EH (cell line): ENCODE measurements at places on chromosomes 16 and 17.

- DNase-seq = no peak
Observed at GRCh38 chr17:48892940-48893645, 506 bp downstream of the ATP5MC1 start.

DNA sequence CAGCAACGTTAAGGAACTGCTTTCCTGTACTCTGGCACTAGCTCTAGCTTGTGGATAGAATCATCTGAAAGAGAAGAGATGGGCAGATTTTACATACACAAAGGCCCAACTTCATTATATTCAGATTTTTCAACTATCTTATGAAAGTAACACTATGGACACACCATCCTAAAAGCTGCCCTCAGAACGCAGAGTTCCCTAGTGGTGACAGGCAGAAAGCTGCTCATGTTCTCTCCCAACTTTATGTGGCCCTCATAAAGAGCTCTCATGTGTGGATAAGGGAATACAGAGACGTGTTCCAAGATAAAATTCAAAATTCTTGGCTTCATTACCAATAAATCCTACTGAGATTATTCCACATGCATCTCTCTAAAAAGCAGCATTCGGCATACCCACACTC lies 1.5 kb downstream of the CFAP20 start:
- peak; percentile 16 for DNase-seq

DNA sequence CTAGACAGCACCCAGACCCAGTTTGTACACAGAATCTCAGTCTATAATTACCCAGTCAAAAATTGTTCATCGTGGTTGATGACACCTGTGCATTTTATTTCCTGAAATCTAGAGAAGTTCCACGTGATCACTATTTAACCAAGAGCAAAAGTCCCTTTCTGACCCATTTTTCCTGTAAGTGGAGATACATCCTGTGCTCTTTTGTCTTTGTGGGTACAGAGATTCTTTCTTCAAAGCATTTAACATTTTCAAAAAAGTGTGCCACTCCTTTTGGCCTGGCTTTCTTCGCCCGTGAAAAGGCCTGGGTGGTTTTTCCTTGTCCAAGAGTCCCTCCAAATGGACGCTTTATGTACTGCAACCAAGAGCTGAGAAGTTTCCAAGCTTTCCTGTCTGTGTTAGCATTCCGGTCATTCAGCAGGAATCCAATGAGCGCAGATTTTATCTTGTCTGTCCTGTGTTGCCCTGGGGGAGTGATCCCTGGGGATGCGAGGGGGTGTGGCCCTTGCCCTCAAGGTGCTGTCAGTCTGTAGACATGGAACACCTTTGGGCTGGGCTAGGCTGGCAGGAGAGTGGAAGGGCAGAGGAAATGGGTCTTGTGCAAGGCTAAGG lies 161.1 kb upstream of the CACNG5 start:
- DNase-seq = peak; percentile 78

- DNase-seq = no peak
Observed at GRCh38 chr17:7930841-7931631, 710 bp downstream of the TRAPPC1 start.

- DNase-seq = no peak
Observed at GRCh38 chr16:70779361-70779760, 21.6 kb downstream of the VAC14 start.

DNA sequence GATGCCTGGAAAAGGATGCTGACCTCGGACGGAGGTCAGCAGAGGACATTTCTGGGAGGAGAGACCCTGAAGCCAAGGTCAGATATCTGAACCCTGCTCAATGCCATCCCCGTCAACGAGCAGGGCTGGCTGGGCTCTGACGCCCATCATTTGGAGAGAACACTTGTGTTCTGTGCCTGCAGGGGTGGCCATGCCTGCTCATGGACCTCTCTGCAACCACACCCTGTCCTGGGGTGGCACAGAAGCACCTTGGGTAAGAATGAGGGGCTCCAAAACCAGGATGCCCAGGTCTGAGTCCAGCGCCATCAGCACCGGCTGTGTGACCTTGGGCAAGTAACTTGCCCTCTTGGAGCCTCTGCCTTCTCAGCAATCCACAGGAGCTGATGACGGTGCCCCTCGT lies 293.7 kb upstream of the FOXF1 start:
- DNase-seq = no peak

GRCh38 chr16:180681-181564 lies 664 bp downstream of the HBQ1 start:
- DNase-seq = peak; percentile 56

- peak; percentile 91 for DNase-seq
Observed at GRCh38 chr17:1577182-1577581, 14.6 kb upstream of the PITPNA start.

DNA sequence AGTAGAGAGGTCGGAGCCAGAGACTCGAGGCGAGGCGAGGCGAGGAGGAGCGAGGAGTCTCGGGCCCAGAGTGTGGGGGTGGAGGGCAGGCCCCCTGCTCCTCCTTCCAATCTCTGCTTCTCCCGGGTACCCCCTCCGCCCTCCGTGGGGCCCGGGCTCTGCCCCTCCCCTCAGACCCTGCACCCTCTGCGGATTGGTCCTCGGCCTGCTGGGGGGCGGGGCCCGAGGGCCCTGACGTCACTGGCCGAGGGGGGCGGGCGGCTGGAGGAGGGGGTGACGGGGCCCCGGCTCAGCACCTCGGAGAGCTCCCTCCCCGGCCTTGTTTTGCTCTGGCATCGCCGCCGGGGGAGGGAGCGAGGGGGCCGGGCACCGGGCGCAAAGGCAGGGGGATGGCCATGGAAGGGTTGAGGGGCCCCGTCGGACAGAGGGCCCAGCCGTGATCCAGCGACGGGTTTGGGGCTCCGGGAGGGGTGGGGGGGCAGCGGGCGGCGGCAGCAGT lies at the start of gene RUNDC3A:
Gene RUNDC3A (plus strand): TSS at position 282 of the 499 bp plus-strand sequence. CDS start 232 bp downstream, outside the sequence.
- DNase-seq = peak; percentile 80

DNA sequence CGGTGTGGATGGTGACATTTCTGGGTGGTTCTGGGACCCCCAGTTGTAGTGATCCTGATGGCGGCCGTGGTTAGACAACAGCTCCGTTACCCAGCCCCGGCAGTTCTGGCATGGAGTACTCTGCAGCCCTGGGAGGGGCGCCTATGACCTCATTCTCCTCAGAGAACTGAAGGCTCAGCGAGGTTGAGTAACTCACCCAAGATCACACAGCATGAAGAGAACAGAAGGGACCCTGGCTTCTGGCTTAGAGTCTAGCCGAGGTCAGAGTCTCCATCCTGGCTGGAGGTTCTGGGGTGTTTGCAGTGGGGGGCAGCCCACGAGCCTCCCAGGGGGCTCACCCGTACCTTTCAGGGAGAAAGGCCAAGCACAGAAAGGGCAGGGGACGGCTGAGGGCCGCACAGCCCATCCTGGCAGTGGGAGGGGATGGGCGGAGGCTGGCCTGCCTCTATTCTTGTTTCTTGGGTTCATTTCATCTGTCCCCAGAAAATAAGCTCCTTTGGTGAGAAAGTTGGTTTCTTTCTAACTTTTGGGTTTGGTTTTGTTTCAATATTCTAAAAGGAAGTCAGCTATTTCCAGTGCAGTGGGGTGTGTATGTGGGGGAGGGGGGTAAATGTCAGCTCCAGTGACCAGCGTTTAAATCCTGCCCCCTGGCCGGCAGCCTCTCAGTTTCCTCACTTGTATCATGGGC lies 13.2 kb downstream of the ZFPM1 start:
- DNase-seq = no peak

DNA sequence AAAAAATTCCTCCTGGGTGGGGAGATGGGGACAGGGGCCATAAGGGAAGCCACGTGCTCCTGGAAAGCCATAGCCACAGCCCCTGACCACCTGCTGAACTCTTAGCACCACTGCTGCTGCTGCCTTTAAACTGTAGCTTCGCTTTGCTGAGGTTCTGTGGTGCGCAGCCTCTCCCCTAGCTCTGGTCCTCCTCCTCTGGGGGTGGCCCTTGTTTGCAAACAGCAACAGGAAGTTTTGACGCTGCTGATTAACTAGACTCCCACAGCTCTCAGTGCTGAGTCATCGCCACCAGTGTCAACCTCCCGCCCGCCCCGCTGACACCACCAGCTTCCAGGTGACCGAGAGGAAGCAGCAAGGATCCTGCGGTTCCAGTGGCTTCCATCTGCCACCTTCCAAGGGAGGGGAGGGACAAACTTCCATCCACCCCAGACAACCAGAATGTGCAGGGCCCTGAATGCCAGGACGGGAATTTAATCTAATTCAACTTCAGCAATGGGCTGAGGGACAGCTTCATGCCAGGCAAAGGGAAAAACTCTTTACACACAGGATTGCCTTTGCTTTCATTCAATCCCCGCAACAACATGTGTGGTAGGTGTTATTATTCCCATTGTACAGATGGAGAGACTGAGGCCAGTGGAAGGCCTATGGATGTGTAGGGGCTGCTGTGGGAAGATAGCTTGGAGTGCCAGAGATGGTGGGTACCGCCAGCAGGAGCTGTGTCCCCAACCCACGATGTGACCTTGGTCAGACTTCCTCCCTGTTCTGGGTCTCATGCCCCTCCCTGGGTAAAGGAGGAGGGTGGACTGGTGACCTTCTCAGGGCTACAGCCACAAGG lies 8.1 kb upstream of the KIFC3 start:
- DNase-seq = peak; percentile 86

- peak; percentile 17 for DNase-seq
Observed at GRCh38 chr16:87150681-87151280, 166.4 kb downstream of the C16orf95 start.

GRCh38 chr17:30424471-30424870 lies 45.7 kb downstream of the CPD start:
- DNase-seq = no peak

DNA sequence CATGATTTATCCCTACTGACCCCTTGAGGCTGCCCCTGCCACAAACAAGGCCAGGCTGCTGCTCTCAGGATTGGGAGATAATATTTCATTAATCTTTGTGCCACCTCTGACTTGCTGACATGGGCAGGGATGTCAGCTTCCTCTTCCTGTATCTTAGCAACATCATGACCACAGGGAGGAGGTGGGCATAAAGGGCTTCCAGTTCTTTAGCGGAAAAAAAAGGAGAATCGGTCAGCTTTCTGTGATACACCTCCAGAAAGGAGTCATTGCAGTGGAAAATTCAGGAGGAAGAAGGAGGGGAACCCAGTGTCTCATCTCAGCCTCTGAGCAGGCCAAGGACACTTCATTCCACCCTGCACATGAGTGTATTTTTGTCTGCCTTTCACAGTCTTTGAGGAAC lies 206.8 kb upstream of the SDK2 start:
- DNase-seq = no peak

- no peak for DNase-seq
Observed at GRCh38 chr16:46844771-46845170, 13.8 kb upstream of the C16orf87 start.
